Testis (tissue), 5 donors: ENCODE measurements at places on chromosomes 13 and 19.

GRCh38 chr19:43148233-43148632 is 38.1 kb downstream of the PSG5 start:
- no peak for DNase-seq

DNA sequence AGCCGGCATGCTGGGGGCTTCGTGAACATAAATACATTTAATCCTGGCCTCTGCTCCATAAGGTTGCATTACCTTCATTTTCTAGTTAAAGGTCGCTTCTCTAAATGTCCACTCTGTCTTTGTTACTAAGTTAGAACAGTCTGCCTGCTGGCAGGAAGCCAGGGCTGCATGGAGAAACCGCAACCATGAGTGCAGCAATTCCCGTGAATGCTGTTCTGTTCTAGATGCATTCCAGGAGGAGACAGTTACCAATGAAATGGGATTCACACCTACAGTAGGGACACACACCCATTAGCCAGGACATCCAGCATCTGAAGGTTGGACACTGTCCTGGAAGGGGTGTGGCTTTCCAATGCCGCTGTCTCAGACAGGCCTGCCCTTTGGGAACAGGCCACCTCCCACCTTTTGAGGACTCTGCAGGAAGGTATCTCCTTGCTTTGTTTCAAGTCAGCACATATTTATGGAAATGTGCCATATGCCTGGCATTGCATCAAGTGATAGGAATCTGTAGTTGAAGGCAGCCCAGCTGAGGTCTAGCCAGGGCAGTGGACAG is 129.7 kb downstream of the SLC7A1 start:
- DNase-seq = peak; percentile 70

DNA sequence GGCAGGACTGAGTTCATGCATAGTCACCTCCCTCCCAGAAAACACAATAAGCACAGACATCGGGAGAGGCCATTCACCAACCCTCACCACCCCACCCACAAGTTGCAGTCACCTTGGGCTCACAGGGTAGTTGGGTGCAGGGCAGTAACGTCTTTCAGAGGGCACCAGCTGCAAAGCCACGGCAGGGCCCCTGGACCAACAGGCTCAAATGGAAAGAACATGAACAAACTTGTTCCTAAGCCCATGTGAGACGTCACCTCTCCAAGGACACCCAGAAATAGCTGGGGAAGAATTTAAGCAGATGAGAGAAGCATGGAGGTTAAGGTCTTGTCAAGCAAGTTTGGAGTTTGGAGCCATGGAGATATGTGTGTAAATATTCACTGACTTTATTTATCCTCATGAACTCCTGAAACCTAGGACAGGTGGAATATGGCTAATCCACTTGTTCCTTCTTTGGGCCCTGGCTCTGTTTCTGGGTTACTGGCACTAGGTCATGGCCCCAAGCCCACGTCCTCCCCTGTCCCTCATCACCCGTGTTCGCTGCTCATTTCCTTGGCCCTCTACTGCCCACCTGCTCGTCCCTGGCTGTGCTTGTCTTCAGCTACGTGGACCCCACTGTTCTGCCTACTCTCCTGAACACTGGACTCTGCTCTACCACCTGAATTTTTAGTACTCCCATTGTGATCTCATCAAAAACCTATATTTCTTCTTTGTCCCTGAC is 40.4 kb downstream of the SACS start:
- DNase-seq = no peak

- DNase-seq = no peak
Measured at GRCh38 chr13:95360464-95361097, 59.3 kb upstream of the ABCC4 start.

- DNase-seq = no peak
Measured at GRCh38 chr13:98912846-98913245, 65.0 kb downstream of the DOCK9 start.

- DNase-seq = no peak
Measured at GRCh38 chr13:98766697-98767096, 14.2 kb upstream of the SLC15A1 start.
